ENCODE measurements at places on chromosomes 6 and 20. TPM values are rescaled to one million over a fixed set of nuclear protein-coding genes. Genes with fewer than 3 reads are reported as not detected.

DNA sequence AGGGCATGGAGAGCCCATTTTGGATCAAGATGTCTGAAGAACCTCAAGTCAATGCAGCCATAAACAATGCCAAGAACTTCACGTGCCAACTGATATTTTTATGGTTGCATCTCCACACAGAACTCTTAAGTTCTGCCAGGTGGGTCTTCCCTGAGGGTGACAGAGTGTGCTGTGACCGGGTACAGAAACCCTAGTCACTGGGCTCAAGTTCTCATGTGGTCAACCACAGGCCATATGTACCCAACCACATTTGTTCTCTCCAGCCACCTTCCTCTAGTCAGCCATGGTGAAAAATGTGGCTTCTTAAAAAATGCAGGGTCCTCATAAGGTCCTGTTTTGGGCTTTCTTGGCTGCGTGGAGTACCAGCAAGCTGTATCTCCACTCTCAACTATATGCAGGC lies 48.9 kb downstream of the CLIC5 start:
- H3K4me3 ChIP-seq: no peak overlapping the region
- no peak overlapping the region for H3K27ac ChIP-seq
- no peaks in the 10 kb centered on the region for H3K27me3 ChIP-seq
- H3K36me3 ChIP-seq: no peaks in the 10 kb centered on the region

DNA sequence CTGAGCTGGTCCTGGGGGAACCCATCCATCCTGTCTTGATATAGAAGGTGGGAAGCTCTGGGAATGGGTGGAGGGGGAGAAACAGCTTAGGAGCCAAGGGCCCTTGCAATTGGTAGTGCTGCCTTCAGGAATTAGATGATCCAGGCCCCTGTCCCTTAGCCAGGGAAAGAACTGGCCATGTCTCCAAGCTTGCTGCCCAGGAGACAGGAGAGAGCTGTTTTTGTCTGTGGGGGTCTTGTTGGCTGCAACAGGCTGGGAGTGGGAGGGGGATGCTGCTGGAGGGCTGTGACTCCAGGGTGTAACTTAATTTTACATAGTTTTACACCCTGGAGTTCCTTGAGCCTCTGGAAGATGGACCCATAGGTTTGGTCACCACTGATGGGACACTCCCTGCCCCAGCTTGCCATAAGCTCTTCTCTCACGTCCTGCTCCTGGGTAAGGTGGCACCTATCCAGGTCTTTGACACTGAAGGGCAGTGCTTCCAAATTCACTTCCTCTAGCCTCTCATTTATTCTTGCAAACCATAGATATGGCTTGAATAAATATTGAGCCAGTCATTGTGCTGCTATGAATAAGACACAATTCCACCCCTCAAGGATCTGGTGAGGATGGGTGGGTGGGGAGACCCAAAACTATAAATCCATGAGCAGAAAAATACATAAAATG lies 16.8 kb downstream of the VEGFA start:
- H3K27me3 ChIP-seq: no peaks in the 10 kb centered on the region
- no peaks in the 10 kb centered on the region for H3K4me1 ChIP-seq
- peaks cover 27% of the 10 kb centered on the region for H3K36me3 ChIP-seq
- no peak for DNase-seq

- H3K27ac ChIP-seq: no peak overlapping the region
- no peak overlapping the region for H3K4me3 ChIP-seq
- no peaks in the 10 kb centered on the region for H3K27me3 ChIP-seq
- no peaks in the 10 kb centered on the region for H3K4me1 ChIP-seq
- no peaks in the 10 kb centered on the region for H3K36me3 ChIP-seq
- no peak for DNase-seq
Measured at GRCh38 chr6:80940976-80941375, 811.5 kb downstream of the TENT5A start.

DNA sequence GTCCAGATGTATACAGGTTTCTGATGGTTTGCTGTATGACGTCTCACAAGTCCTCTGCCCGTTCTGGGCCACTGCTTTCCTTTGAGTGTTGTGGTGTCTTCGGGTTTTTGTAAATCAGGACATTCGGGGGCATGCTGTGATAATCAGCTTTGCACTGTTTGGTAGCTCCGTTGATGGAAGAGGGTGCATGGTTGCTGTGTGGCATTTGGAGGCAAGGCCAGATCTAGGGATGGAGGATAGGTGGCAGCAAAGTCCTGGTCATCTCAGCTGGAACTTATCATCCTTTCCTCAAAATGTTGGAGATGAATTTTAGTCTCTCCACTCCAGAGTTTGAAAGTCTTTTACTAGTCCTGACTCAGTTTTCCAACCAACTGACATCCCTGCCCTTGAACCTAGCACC lies 91.0 kb downstream of the SCP2D1 start:
- H3K4me1 ChIP-seq: no peaks in the 10 kb centered on the region
- no peaks in the 10 kb centered on the region for H3K27me3 ChIP-seq
- no peaks in the 10 kb centered on the region for H3K36me3 ChIP-seq
- no peak for DNase-seq

GRCh38 chr6:140766999-140767398 lies 1365.7 kb upstream of the GJE1 start:
- no peaks in the 10 kb centered on the region for H3K36me3 ChIP-seq
- H3K4me1 ChIP-seq: no peaks in the 10 kb centered on the region
- no peak for DNase-seq
- no peak overlapping the region for H3K27ac ChIP-seq
- H3K27me3 ChIP-seq: no peaks in the 10 kb centered on the region
- H3K4me3 ChIP-seq: no peak overlapping the region

SNAI1 gene
- total RNA-seq: 0.74 TPM

SLC32A1 gene
- total RNA-seq: not detected

LRFN2 gene
- total RNA-seq: not detected
